ENCODE measurements at places on chromosomes 5 and 9.

- DNase-seq: no peak
Observed at GRCh38 chr5:149865746-149866145, 78.8 kb downstream of the PDE6A start.

- no peak for DNase-seq
Observed at GRCh38 chr5:3742750-3743149, 147.1 kb downstream of the IRX1 start.

DNA sequence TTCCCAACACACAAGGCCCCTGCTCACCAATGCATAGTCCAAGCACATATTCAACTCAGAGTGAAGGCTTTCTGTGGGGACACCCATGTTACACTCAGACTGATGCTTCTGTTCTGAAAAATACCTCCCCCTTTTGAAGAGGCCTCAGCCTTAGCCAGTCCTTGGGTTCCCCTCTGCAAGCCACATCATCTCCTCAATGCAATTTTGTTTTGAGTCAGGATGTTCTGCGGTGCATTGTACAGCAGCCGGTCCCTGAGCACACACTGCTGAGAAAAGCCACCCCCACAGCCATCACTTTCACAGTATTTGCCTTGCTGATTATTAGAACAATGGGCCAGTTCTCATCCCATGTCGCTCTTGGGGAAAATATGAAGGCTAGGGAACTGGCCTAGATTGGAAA is 241.2 kb downstream of the FAM114A2 start:
- DNase-seq: no peak

GRCh38 chr5:31990701-31991110 is 183.4 kb downstream of the GOLPH3 start:
- no peak for DNase-seq

GRCh38 chr5:54792611-54793404 is 192.6 kb downstream of the ESM1 start:
- DNase-seq: no peak

DNA sequence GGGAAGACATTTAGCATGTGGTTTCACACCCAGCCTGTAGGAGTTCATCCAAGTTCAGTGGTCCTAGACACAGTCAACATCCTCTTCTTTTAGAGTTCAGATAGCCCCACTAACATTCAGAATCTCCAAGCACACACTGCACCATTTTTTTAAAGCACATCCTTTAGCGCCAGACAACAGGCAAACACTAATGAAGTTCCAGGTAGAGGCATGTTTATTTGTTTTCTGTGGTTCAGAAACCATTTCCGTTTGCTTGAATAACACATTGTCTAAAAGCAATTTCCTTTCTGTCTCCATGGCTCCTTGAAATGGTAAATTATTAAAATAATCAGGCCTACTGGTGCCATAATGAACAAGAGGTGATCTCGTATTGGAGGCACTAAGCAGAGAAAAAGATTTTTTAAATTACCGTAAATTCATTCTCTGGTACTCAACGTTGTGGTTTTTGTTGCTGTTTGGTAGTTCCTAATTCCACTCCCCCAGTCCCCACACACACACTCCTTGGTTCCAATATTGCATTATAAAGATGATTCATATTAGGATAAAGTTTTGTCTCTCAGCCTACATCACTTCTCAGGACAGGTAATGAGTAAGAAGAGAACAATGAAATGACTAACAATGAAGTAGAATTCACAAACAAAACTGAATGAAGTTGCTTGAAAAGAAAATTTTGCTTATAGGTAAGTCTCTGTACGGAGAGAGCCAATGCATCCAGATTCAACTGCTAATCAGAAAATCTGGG is 153.1 kb downstream of the PCSK1 start:
- peak; percentile 29 for DNase-seq

DNA sequence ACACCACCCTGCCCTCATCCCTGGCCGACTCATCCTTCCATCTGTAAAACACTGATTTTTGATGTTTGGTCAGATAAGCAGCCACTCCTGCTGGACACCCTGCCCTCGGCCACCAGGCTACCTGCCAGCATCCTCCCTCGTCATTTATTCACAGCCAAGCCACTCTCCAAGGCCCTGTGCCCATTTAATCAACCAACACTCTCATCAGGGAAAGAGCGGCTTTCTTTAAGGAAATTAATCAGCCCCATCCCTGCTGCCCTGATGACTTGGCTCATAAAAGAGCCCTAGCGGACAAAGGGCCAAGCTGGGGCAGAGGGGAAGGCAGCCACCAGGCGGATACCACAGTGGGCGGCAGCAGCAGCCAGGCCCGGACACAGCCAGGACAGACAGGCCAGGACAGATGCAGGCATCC is 52.4 kb downstream of the GOLM1 start:
- DNase-seq: no peak

DNA sequence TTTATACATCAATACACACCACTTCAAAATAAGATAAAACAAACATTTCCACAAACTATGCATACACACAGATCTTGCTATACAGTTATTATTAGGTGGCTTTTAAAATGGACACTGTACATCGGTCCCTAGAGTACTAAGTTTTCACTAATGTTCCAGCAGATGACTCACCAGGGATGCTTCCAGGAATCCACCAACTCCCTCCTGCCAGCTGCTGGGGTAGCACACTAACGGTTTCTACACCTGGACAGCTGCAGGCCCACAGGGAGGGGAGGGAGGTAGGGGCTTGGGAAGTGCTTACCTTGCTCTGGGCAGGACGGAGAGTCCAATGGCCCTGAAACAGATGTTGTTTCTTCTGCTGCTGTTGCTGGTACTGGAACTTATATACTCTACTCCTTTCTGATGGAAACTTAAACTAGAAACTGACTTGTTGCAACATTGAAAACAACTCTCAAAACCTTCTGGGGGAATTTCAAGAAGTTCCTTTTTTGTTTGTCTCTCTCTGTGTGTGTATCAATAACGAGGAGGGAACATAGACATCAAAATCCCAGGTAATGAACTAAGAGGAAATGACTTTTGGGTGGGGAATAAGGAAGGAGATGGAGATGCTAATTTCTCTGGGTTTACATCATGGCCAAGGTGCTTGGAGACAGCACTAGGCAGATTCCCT is at the start of gene IL12B:
Gene IL12B, minus strand, starts transcription at position 357 of the 670 bp plus-strand sequence. CDS start 3,705 bp downstream, outside the sequence.
- DNase-seq: peak; percentile 35

DNA sequence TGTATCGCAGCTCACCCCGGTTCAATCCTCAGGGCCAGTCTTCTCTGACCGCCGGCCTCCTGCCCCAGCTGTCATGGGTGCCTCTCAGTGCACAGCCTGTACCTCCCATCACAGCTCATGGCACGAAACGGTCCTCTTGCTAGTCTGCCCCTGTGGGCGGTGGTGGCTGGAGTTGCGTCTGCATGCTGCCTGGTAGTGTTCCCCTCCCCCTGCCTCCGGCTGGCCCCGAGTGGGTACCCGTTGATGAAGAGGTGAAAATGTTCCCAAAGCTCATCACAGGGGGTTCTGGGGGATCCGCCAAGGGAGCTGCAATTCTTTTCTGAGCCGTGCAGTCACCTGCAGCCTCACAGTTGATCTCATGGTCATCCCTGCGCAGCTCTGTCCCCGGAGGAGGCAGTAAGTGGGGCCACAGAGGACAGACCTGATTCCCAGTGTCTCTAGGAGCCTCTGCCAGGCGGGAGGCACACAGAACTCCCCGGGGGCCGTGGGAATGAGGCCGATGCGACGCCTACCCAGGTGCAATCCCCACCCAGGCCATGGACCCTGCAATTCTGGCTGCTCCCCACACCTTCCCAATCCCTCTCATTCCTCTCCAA is 34.7 kb upstream of the FIBCD1 start:
- no peak for DNase-seq

- DNase-seq: no peak
Observed at GRCh38 chr9:134517069-134517680, 124.4 kb upstream of the COL5A1 start.

- DNase-seq: no peak
Observed at GRCh38 chr5:167356374-167356773, 935.1 kb upstream of the WWC1 start.

DNA sequence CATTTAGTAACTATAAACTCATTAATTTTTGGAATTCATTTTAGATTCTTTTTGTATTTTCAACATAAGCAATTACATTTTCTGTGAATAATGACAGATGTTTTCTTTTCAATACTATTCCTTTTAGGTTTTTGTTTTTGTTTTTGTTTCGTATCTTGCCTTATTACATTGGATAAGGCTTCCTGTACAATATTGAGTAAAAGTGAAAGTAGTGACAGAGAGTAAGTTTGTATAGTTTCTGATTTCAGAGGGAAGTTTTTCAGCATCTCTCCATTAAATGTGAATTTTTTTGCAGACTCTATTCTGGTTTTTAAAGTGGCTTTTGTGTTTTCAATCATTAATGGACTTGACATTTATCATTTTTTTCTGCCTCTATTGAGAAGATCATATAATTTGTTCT is 12.8 kb upstream of the CAMK4 start:
- no peak for DNase-seq

DNA sequence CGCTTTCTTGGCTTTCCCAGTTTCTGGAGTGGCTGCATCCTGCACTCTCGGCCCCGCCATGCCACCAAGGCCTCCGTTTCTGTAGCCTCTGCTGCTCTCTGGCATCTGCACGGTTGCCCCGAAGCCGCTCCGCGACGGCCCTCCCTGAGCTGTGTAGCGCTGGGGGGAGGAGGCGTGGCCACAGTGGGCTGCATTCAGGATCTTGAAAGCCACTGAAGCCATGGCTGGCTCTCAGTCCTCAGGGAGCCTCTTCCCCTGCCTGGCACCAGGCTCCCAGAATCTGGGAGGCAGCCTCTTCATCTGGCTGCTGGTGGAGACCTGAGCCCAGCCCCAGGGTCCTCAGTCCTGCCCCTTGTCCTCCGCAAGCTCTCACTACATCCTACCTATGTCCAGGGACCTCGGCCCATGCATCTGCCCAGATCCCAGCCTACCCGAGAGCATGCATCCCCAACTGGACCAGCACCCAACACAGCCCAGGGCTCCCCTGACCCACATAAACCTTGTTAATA is 25.1 kb downstream of the PAEP start:
- no peak for DNase-seq

- DNase-seq: peak; percentile 53
Observed at GRCh38 chr9:23117616-23118015, 671.0 kb downstream of the DMRTA1 start.

DNA sequence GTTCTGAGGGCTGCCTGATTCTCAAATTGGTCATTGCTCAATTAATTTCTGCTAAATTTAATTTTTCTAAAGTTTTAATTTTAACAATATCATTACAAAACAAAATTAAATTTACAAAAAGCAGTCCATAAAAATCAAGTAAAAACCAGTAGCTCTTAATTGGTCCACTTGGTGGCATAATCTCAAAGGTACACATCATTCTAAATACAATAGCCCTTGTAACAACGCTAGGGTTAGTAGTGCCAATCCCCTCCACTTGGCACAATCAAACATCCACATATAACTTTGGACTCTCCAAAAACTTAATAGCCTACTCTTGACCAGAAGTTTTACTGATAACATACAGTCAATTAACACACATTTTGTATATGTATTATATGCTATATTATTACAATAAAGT is 1.9 kb upstream of the NDUFB6 start:
- DNase-seq: no peak

GRCh38 chr5:76688836-76689235 is 27.1 kb upstream of the F2R start:
- DNase-seq: no peak

DNA sequence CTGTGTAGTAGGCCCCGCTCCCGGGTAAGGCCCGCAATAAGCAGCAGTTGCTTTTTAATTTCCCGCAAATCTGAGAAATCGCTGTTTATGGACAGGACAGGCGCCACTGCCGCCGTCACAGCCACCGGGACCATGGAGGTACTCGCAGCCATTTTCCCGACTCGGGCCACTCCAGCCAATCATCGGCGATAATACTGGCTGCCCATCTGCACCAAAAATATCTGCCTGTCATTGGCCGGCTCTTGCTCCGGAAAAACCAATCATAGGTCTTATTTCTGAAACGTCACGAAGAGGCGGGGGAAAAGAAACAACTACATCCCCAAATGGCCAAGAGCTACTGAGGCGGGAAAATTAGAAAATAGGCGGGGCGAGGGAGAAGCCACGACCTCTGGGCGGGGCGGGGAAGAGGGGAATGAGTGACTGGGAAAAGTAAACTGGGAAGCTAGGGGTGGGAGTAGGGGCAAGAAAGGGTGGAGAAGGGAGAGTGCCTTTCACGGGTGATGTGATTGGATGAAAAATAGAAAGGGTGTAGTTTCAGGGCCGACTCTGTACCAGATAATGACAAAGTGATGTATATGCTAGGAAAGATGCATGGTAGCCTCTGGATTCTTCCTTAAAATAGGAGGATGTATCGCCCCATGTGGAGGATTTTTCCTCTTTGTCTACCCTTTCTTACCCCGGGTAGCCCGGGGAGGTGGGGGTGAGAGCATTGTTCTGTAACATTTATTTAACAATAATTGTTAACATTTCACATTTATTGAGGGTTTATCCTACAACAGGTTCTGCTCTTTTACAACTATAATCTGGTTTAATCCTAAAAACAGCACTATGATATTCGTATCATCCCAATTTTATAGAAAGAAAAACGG is at the start of gene CDC23:
Gene CDC23, minus strand, starts transcription at position 163 of the 869 bp plus-strand sequence. Its CDS starts 11 bp downstream, at position 152.
- DNase-seq: peak; percentile 99

- no peak for DNase-seq
Observed at GRCh38 chr9:124820698-124821623, 32.3 kb upstream of the WDR38 start.

DNA sequence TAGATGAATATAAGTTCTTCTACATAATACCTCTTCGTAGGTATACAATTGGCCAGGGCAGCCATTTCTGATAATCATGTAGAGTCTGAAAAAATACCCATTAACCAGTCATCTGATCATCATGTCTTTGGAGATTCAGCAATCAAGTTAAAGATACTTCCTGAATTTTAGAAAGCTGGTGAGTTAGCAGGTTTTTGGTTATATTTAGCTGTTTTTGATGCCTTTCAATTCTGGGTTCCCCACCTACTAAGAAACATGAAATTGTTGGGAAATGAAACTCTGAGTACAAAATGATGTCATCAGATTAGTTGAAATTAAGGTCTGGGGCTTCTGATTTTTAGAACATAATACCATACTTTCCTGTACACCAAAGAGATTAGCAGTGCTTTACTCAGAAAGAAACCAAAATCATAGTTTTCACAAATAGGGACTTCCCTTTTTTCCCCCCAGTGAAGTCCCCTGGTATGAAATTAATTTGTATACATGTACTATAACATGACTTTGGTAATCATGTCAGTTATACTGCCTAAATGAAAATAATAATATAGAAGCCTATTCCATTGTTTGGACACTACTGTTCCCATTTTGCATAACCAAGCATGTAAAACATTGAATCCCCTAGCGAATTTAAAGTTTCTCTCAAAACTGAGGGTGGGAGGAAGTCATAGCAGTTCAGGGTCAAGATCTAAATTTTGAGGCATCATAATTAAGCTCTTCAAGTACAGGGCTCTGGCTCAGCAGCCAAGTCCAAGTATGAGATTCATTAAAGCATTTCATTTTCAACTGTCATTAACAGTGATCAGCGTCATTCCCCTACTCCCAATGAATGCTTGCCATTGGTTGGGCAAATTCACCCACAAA is 17.9 kb downstream of the PRLR start:
- no peak for DNase-seq

GRCh38 chr9:131418143-131419025 is 24.5 kb downstream of the PRRC2B start:
- DNase-seq: no peak

- no peak for DNase-seq
Observed at GRCh38 chr5:149956685-149957084, 3.9 kb upstream of the SLC26A2 start.
